ENCODE measurements at places on chromosomes 5 and 9.
A peak's percentile ranks its signal among the peaks of the same experiment; 100 is the strongest.

DNA sequence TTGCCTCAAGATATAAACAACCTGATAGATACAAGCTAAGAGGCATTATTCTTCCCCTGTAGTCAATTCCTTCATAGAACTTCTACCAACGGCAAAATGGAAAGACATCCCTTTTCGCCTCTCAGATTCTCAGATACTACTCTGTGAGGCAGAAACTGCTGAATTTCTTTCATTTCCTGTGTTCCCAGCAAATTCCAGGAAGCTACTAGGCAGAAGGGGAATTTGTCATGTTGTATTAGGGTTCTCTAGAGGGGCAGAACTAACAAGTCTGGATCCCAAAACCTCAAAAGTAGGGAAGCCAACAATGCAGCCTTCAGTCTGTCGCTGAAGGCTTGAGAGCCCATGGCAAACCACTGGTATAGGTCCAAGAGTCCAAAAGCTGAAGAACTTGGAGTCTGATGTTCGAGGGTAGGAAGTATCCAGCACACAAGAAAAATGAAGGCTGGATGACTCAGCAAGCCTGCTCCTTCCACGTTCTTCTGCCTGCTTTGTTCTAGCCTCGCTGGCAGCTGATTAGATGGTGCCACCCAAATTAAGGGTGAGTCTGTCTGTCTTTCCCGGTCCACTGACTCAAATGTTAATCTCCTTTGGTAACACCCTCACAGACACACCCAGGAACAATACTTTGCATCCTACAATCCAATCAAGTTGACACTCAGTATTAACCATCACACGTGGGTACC, 15.2 kb downstream of the RNF180 start:
- DNase-seq = no peak

DNA sequence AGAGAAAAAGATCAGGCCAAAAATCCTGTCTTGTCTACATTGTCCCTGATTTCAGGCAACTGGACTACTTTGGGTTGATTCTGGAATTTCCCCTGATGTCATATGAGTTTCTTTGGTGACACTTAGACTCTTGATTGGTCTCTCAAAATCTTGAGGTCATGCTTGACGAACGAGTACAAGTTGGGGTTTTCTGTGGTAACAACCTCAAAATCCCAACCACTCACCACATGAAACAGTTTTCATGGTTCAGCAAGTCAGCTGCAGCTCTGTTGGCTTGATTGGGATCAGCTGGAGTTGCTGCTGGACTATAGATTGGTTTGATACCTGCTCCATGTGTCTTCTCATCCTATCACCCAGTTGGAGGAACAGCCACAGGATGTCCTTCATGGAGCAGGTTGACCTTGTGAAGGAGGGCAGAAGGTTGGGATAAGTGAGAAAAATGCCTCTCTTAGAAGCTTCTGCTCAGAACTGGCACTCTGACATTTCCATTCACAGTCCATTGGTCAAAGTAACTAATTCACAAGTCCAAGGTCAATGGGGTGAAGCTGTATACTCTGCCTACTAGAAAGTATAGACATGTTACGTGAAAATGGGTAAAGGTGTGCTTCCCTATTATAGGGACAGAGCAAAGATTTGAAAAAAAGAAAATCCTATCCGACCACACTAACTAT, 284.5 kb downstream of the SH3GL2 start:
- no peak for DNase-seq

DNA sequence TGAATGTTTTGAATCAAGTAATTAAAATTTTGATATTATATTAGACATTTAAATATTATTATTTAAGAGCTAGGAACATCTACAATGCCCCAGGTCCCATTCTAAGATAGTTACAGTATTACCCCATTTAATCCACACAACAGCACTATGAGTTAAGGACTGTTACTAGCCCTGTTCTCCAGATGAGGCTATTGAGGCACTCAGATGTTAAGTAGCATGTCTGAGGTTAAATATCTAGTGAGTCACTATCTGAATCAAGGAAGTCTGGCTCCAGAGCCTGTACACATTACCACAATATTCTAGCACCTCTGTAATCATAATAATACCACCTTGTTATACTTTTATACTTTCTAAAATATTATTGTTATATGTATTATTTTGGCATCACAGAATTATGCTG, 304.6 kb downstream of the PDE4D start:
- DNase-seq = no peak

- no peak for DNase-seq
Measured at GRCh38 chr9:95644377-95644776, 127.6 kb upstream of the PTCH1 start.

- DNase-seq = no peak
Measured at GRCh38 chr9:77851882-77852595, 179.6 kb downstream of the GNAQ start.

- DNase-seq = no peak
Measured at GRCh38 chr9:37198039-37198729, 77.8 kb downstream of the ZCCHC7 start.

- peak; percentile 89 for DNase-seq
Measured at GRCh38 chr9:110399983-110400382, 62.3 kb upstream of the TXNDC8 start.

- no peak for DNase-seq
Measured at GRCh38 chr5:118185018-118185417, 803.3 kb downstream of the DTWD2 start.

DNA sequence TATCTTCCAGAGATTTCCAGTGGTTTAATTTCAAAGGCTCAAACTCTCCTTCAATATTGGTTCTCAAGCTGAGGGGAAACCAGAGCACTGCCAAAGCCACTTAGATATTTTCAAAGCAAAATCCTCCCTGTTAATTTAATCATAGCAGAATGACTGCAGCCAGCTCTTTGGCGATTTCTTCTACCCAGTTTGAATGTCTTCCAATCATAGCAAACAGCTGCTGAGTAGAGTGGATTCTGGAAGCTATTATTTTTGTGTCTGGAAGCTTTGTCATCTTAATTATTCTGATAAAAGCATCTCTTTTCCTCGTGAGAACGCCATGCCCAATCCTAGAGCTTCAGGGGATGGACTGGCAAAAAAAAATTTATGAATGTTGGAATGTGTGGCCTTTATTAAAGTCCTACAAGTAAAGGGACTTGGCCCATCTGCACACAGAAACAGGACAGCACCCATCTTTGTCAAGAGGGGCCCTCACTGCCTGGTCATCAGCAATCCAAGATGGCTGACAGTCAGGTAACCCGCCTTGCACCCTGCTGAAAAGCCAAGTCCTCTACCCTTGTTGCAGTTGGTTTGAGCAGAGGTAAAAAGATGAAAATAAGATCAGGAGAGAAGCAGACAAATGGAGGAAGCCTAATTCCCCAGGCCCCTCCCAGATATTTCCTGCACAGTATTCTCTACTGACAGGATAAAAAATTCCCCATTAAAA, 125.1 kb downstream of the SUSD1 start:
- DNase-seq = no peak

- DNase-seq = no peak
Measured at GRCh38 chr5:136006761-136007251, 22.0 kb upstream of the TGFBI start.

- no peak for DNase-seq
Measured at GRCh38 chr9:33880211-33881089, 63.5 kb downstream of the UBE2R2 start.

GRCh38 chr5:95668728-95669127, 14.1 kb downstream of the SPATA9 start:
- no peak for DNase-seq

- DNase-seq = no peak
Measured at GRCh38 chr9:134328841-134329575, 2.8 kb downstream of the RXRA start.

GRCh38 chr9:87667164-87667738, 58.7 kb upstream of the CTSL start:
- no peak for DNase-seq

DNA sequence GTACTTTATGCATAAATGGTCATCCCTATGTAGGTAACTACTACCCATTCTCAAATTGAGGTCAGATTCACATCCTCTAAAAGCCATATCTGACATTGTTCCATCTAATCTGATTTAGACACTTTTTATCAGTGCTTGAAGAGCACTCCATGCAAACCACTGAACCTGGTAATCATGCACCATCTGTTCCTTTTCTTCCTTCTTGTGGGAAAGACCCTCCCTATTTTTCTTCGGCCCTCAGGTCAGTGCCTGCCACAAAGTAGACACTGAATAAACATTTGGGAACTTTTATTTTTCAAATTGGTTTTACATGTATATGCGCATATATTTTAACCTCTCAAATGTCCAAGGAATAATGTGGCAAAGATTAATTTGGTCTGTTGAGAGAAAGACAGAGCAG, 26.0 kb upstream of the PDE4D start:
- no peak for DNase-seq

DNA sequence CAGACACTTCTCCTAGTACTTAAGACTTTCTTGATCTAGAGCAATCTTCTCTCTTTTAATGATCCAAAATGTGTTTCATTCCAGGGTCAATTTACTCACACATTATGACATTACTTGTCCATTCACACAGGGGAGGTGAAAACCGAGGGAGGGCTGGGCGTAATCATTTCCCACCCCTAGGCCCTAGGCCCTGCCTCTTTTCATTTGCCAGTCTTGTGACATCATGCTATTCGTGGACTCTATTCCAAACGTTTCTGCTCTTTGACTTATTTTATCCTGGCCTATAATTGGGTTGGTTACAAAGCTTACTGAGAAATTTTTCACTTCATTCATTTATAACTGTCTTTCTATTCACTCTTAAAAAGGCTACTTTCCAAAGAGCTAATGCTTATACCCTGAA, 2.4 kb downstream of the DCAF12 start:
- DNase-seq = no peak

GRCh38 chr9:133813749-133814585, 75.8 kb upstream of the SARDH start:
- DNase-seq = no peak

GRCh38 chr9:37919246-37919955, 15.5 kb upstream of the SLC25A51 start:
- no peak for DNase-seq

DNA sequence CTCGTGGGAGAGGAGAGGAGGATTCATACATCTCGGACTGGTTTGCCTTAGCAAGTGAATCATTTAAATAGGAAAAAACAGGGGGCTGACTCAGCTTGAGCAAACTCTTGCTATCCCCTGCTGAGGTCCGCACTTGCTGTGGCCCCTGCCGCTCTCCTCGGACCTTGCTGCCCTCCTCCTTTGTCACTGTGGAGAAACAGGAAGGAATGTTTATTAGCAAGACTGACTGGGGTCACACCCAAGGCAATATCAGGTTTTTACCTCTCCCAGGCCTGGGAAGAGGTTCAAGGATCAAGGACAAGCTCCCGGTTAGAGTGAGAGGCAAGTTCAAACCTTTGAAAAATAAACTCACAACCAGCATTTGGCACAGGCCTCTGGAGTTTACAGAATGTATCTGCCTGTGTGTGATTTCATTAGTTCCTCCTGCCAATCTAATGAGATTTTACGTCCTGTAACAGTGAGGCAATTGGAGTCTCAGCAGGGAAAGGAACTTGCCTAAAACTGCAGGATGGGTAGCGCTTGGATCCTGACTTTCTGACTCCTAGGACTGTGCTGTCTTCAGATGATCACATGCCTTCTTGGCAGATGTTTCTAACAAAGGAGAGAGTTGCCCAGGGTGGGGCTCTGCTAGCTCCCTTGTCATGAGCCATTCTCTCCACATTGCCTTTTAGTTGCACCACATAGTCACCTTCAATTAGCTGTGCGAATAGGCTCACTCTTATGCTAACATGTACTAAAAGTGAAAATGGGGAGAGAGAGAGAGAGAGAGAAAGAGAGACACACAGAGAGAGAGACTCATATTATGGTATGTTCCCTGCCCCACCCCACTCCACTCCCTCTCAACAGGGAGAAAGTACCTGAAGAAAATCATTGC, 108.6 kb upstream of the CDKN2B start:
- DNase-seq = no peak

DNA sequence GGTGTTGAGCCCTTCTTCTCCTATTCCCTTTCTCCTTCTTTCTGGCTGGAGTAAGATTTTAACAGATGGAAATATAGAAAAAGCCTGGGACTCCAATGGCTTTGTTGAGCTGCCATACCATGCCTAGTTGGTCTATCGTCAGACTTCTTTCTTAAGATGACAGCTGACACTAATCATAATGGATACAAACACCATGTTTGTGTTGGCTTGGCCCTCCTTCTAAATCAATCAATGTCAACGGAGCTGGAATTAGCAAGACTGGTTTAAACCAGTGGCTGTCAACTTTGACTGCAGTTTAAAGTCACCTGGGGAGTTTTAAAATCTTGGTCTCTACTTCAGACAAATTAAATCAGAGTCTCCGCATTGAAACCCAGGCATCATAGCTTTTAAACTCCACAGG, 264.5 kb upstream of the PRR16 start:
- DNase-seq = no peak

- no peak for DNase-seq
Measured at GRCh38 chr5:176616511-176616910, 6.6 kb upstream of the GPRIN1 start.

GRCh38 chr5:177325868-177326381, 14.2 kb upstream of the MXD3 start:
- DNase-seq = no peak

DNA sequence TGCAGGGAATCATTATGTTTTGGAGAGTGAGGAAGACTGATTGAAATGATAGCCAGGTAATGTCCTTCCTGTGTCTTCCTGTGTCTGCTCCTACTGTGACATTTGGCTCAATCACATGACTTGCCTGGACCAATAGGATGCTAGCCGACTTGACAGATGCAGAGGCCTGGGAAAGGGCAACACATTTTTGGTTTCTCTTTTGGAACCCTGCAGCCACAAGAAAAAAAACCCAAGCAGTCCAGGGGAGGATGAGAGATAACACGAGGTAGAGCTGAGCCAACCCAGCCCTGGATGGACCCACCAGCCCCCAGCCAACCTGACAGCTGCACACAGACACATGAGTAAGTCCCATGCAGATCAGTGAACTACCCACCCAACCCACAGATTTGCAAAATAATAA, 256.1 kb upstream of the SMARCA2 start:
- DNase-seq = no peak

DNA sequence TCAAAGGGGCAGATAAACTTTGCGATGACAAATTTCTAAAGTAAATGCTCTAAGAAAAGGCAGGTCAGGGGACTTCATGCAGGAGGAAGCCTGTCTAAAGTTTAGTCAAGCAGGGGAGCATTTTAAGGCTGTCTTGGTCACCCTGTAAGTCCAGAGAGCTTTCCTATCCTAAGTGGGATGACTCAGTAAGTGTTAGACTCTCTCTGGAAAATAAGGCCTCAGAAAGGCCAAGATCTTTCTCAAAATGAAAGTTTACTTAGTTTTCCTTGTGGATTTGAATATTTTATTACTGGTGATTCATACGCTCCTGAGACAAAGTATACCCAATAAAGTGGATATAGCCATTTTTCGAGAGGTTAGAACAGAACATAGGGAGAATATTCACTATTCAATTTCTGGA, 806.9 kb upstream of the CDH9 start:
- DNase-seq = no peak

- no peak for DNase-seq
Measured at GRCh38 chr5:167895899-167896659, 395.4 kb upstream of the WWC1 start.

- no peak for DNase-seq
Measured at GRCh38 chr5:17241635-17242034, 24.2 kb downstream of the BASP1 start.

All from NCI-H526 treated with DMSO at 0.1 percent for 48 hours (cell line).